ENCODE measurements at places on chromosomes 1 and 21.

GRCh38 chr1:18429654-18430053 lies 51.1 kb upstream of the KLHDC7A start:
- no peak for DNase-seq

- no peak for DNase-seq
Measured at GRCh38 chr1:8027748-8028570, 1.9 kb upstream of the ERRFI1 start.

DNA sequence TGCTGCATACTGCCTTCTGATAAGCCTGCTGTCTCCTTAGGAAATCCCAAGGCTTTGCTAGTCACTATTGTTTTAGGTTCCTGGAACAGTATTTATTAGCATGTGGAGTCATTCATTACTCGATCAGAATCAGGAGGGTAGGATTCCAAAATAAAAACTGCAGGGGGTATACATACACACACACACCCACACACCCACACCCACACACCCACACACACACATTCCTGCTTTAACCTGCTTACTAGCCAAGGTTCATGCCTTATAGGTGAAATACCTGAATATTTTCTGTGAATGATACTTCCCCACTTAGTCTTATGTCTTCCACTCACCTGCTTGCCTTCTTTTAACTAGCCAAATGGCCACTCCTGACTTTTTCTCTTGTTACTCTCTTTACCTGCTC lies 325.1 kb downstream of the ADGRL2 start:
- no peak for DNase-seq

- no peak for DNase-seq
Measured at GRCh38 chr1:13808729-13809131, 108.7 kb downstream of the PRDM2 start.

- no peak for DNase-seq
Measured at GRCh38 chr21:15566703-15567102, 163.1 kb upstream of the USP25 start.

DNA sequence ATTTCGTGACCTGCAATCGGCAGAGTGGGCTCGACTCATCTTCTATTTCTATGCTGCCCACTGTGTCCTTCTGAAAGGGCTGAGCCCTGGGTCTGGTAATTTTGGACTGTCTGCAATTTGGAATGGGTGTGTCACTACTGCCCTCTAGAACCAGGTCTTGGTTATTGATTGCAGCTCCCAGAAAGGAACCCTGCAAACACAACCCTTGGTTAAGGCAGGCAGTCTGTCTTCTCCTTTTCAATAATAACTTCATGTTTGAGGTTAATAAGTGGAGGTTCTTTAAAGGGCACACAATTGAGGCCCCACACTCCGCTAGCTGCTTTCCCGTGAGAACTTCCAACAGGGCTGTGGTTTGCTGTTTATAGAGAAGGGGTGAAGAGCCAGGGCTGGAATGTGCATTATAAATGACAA lies 79.9 kb upstream of the LYST start:
- no peak for DNase-seq

DNA sequence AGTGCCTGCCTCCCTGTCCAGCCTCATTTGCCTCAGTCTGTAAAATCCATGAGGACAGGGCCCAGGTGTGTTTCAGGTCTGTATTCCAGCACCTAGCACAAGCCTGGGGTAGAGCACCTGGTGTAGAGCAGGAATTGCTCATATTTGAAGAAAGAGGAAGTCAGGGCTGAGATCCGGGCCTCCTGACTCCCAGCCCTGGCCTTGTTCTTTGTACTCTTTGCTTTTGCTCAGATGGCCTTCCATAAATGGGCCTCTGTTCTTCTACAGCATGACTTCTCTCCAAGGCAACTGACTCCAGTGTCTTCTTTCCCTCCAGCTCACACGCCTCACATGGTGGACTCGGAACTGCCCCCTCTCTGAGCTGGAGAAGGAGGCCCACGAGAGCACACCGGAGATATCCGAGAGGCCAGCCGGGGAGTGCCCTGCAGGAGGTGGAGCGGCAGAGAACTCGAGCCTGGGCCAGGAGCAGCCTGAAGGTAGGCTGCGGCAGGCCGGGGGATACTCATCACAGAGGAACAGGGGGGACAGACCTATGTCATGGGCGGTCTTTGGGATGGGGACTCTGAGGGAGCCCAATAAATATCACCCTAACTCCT lies 19.7 kb downstream of the SLC5A9 start:
- no peak for DNase-seq

- no peak for DNase-seq
Measured at GRCh38 chr1:55156093-55156492, 59.1 kb downstream of the USP24 start.

- no peak for DNase-seq
Measured at GRCh38 chr1:31798086-31798432, 17.8 kb downstream of the SPOCD1 start.

- no peak for DNase-seq
Measured at GRCh38 chr1:243727503-243728203, 122.4 kb downstream of the AKT3 start.

- no peak for DNase-seq
Measured at GRCh38 chr1:61572046-61572445, 152.9 kb downstream of the TM2D1 start.

DNA sequence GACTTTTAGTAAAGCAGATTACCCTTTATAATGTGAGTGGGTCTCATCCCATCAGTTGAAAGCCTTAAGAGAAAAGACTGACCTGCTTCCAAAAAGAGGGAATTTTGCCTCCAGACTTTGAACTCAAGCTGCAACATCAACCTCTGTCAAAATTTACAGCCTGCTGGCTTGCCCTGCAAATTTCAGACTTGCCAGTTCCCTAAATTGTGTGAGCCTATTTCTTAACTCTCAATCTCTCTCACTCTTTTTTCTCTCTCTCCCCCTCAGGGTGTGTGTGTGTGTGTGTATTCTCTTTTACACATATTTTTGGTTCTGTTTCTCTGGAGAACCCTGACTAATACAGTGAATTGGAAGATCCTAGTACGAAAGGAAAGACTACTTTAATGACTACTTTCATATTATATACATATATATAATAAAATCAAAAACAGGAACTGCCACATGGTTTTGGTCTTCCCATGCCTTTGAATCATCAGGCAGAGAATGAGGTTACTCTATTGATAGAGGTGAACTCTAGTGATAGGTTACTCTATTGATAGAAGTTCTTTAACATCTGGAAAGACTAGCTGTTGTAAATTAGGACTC lies 6.4 kb downstream of the OR2C3 start:
- no peak for DNase-seq
